Peyer's patch (tissue), 4 donors: ENCODE measurements at places on chromosomes 3 and 15. TPM values are rescaled to one million over a fixed set of nuclear protein-coding genes. Genes with fewer than 3 reads are reported as not detected.

LRRC31 gene
- total RNA-seq = 41.2 TPM

- no peaks in the 10 kb centered on the region for H3K27me3 ChIP-seq
- no peak for DNase-seq
- H3K4me3 ChIP-seq = no peak overlapping the region
These were observed 3.9 kb upstream of the SAMD7 start for GRCh38 chr3:169907476-169907875.

DNA sequence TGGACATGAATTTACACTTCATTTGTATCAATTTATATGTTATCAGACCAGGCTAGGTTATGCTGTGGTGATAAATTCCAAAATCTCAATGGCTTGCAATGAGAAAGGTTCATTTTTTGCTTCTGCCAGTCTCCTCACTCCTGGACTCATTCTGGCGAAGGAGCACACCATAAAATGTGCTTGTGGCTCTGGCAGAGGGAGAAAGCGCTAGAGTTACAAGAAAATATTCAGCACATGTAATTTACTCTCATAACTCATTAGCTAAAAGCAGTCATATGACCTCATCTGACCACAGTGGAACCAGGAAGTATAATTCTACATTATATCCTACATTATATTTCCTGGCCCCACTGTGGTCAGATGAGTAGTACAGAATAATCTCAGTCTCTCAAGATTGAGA lies 193.8 kb downstream of the BCHE start:
- no peak overlapping the region for H3K4me3 ChIP-seq
- no peaks in the 10 kb centered on the region for H3K27me3 ChIP-seq
- H3K4me1 ChIP-seq = no peaks in the 10 kb centered on the region
- no peak for DNase-seq
- peak overlapping the region; percentile 40 for H3K27ac ChIP-seq

DNA sequence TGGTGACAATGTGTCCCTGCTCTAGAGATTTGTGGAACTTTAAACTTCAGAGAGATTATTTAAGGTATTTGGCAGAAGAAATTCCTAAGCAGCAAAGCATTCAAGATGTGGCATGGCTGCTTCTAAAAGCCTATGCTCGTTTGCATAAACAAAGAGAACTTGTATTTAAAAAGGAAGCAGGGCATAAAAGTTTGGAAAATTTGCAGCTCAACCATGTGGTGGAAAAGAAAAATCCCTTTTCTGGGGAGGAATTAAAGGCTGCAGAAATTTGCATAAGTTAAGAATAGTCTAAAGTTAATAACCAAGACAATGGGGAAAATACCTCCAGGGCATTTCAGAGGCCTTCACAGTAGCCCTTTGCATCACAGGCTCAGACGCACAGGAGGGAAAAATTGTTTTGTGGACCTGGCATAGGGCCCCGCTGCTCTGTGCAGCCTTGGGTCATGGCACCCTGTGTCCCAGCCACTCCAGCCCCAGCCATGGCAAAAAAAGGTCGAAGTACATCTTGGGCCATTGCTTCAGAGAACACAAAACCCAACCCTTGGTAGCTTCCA lies 1109.1 kb downstream of the OTOL1 start:
- H3K36me3 ChIP-seq = no peaks in the 10 kb centered on the region
- no peaks in the 10 kb centered on the region for H3K4me1 ChIP-seq
- H3K27me3 ChIP-seq = no peaks in the 10 kb centered on the region
- no peak overlapping the region for H3K27ac ChIP-seq
